ENCODE measurements at places on chromosomes 5 and 9.

DNA sequence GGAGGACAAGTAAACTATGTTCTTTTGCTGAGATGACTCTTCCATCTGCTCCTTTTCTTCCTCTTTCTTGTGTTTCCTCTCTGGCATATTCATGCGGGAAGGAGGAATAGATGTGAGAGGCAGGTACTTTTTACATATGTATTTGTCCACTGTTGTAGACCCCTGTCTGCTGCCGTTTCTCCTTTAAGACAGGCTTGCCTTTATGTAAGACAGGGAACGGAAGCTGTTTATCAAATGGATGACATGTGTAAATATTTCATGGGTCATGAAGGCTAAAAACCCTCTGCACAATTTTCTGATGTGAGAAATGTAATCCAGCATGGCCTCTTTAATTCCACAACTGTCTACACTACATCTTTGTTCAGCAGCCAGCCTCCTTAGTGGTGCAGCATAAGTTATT lies 1525.5 kb upstream of the NUDT12 start:
- DNase-seq: no peak

- DNase-seq: no peak
These were observed 6.1 kb upstream of the UBLCP1 start for GRCh38 chr5:159257007-159257406.

GRCh38 chr5:59366784-59367183 lies 526.7 kb downstream of the PDE4D start:
- DNase-seq: no peak

DNA sequence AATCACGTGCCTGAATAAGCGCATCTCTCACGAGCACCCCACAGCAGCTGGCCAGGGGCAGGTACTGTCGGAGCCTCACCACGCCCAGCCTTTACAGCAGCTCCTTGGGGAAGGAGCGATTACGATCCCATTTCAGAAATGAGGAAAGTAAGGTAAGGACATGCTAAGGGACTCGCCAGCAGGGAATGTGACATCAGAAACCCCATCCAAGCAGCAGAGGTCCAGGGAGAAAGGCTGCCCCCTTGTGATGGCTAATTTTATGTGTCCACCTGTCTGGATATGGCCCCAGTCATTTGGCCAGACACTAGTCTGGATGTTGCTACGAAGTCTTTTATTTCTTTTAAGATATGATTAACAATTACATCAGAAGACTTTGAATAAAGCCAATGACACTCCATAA lies 77.3 kb downstream of the UBE2QL1 start:
- peak; percentile 47 for DNase-seq

- DNase-seq: no peak
These were observed 26.9 kb downstream of the EGFLAM start for GRCh38 chr5:38285226-38285625.

- DNase-seq: no peak
These were observed 207.0 kb upstream of the ZNF462 start for GRCh38 chr9:106655966-106656365.

DNA sequence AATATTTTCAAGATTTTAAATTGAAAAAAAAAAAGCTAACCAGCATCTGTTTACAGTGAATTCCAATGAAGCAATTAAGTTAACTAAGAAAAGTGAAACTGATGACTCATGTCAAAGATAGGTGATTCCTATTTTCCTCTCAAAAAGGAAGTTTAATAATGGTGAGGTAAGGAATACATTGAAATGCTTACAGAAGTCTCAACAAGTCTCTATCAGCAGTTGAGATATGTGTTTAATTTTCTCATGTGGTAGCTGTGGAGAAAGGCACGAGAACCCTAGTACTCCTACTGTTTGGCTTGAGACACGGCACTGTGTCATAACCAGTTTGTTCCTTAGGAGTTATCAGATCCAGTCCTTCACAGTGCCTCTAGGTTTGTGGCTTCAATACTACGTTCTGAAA lies 114.5 kb downstream of the SLC25A46 start:
- DNase-seq: no peak

- no peak for DNase-seq
These were observed 349.2 kb downstream of the GADD45G start for GRCh38 chr9:89953824-89954615.

GRCh38 chr5:28927559-28928326 lies 1889.4 kb upstream of the CDH9 start:
- no peak for DNase-seq

DNA sequence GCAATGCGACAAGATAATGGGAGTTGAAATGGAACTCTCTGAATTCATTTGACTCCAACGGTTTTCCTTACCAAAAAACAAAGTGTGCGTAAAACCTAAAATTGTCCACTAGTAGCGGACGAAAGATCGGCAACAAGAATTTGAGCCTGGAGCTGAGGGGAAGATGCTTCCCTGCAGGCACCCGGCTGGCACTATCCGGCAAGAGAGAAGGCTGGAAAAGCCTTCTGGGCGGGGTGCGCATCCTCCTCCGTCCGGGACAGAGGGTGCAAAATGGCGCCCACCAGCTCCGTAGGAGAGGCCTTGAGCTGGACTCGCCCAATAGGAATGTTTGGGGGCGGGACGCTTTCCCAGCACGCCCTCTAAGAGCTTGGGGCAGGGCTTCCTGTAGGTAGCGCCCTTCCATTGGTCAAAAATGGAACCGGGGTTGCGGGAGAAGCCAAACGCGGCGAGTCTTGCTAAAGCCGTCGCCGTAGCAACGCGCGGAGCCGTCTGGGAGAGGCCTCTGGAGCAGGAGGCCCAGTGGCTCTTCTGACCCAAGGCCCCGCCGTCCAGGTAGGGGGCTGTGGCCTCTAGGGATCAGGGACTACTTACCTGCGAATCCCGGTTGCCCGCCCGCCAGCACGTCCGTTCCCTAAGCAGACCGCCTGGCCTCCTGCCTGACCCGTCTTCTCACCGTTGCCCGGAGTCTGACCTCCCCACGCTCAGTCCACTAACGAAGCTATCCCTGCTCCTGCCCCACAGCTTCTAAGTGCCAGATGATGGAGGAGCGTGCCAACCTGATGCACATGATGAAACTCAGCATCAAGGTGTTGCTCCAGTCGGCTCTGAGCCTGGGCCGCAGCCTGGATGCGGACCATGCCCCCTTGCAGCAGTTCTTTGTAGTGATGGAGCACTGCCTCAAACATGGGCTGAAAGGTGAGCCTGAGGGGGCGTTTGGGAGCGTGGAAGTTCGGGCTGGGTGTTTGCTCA lies 9.2 kb downstream of the RUFY1 start:
- DNase-seq: peak; percentile 98

- DNase-seq: peak; percentile 57
These were observed 775 bp upstream of the LHX2 start for GRCh38 chr9:124010665-124011321.

- DNase-seq: no peak
These were observed 37.8 kb upstream of the S1PR3 start for GRCh38 chr9:88953381-88954029.

Data from WTC11 (cell line).